Cardiac septum (tissue), 1 donor: ENCODE measurements at places on chromosomes 3 and 15. TPM values are rescaled to one million over a fixed set of nuclear protein-coding genes. Genes with fewer than 3 reads are reported as not detected.

DNA sequence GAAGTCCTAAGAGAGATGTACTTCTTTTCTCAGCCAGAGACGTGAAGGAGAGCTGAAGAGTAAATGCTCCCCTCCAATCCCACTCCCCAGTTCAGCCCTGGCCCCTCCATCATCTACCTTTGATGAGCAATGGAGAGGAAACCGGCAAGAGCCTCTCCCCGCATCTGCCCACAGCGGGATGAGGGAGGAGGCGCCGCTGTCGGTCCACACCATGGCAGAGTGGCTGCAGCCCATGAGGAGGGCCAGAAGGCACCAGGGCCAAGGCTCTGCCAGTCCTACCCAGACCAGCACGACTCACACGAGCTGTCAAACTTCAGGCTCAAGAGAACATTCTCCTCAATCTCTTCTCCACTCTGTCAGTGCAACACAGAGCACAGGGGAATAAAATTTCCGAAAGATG, 129.8 kb downstream of the OSBPL10 start:
- no peak for DNase-seq

GRCh38 chr3:23762214-23762613, 43.5 kb upstream of the UBE2E1 start:
- DNase-seq: no peak

DNA sequence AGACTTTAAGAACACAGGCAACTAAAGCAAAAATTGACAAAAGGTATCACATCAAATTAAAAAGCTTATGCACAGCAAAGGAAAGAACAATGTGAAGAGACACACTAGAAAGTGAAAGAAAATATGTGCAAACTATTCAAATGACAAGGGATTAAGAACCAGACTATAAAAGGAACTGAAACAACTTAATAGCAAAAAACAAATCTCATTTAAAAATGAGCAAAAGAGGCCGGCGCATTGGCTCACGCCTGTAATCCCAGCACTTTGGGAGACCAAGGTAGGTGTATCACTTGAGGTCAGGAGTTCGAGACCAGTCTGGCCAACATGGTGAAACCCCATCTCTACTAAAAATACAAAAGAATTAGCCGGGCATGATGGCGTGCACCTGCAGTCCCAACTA, 14.4 kb downstream of the NGLY1 start:
- no peak for DNase-seq

DNA sequence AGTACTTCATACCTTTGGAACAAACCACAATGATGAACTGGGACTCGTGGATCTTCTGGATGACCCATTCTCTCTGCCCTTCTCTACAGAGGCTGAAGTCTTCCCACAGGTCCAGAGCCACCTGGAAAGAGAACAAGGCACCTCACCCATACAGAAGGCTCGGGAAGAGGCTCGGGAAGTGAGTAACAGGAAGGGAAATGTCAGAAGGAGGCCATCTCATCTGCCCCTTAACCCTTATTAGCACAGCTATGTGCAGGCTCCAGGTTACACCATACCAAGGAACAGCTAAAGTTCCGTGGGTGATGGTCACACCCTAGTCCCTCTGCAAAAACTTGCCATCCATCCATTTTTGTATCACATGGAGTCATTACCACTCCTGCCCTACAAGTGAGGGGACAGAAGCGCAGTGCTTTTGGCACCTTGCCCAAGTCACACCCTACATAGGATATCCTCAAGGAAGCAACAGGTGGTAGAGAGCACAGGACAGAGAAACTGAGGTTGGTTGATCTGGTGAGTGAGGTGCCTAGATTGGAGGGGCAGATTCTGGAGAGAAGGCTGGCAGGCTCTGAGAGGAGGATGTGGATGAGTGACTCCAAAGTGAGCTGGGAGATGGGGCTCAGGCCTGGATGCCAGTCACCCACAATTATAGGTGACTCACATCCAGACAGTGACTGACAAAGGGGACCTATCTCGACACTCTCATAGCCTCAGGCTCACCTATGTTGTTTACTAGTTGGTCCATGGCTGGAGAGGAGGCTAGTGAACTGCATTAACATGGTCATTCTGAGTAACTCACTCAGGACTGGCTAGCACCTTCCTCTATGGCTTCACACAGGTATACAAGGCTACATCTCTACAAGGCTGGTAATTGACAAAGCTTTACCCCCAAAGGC, 38.2 kb downstream of the SPATA12 start:
- no peak for DNase-seq

DNA sequence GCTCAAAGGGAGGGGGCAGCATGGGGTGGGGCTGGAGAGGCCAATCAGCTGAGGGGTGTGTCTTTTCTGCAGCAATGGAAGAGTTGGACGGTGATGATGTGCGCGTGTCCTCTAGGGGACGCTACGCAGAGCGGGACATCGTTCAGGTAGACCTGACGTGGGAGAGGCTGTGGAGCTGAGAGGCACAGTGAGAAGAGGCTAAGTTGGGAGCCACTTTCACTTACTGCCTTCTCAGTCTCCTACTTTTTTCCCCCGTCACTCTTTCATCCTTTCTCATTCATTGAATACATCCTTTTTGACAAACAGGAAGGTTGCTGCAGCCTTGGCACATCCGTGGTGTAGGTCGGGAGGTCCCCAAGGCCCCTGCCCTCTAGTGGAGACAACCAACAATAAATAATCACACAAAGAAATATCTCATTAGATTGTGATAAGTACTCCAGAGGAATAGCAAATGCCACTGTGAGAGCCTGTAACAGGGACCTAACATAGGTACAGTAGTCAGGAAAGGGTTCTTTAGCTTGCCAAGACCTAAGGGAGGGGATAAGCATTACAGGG, 4.4 kb upstream of the BRPF1 start:
- no peak for DNase-seq

GRCh38 chr3:84555629-84556028, 403.2 kb upstream of the CADM2 start:
- DNase-seq: no peak

- DNase-seq: no peak
Measured at GRCh38 chr15:33655488-33655887, 312.8 kb upstream of the CHRM5 start.

- no peak for DNase-seq
Measured at GRCh38 chr3:100928638-100929428, 64.4 kb downstream of the ABI3BP start.

- DNase-seq: no peak
Measured at GRCh38 chr3:119245778-119246177, 5.1 kb upstream of the B4GALT4 start.

DNA sequence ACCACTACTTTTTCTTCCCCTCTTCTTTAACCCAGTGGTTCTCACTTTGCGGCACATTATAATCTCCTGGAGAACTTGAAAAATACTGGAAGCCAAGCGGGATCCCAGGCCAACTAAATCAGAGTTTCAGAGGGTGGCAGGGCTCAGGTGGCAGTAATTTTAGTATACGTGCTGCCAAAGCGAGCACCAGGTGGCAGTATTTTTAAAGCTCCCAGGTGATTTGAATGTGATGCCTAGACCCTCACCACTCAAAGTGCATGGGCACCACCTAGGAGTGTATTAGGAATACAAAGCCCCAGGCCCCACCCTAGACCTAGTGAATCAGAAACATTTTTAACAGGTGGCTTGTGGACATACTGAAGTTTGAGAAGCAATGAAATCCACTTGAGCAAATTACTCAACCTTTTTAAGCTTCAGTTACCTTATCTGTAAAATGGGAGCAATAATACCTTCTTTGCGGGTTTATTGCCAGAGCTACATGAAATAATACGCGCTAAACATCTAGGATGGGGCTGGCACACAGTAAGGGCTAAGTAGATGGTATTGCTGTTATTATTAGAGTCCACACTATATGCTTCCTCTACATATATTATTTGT, 8.3 kb downstream of the B3GALNT1 start:
- no peak for DNase-seq

DNA sequence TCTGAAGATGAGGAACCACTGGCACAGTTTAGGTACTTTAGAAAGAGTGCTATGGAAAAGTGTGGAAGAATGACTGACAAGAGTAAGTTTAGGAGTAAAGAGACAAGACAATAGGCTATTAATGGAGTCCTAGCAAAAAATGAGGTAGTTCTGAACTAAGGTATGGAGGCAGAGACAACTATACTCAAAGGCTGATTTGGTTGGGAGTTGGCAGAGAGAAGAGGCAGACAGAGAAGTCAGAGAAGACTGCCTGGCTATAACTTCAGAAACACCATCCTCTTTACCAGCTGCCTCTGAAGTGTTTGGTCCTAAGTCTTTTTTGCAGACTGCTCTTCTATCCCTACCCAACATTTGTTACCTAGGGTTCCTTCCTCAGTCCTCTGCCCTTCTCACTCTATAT, 19.2 kb downstream of the DYNC1LI1 start:
- DNase-seq: no peak

- no peak for DNase-seq
Measured at GRCh38 chr3:15781637-15782402, 16.0 kb downstream of the ANKRD28 start.

DNA sequence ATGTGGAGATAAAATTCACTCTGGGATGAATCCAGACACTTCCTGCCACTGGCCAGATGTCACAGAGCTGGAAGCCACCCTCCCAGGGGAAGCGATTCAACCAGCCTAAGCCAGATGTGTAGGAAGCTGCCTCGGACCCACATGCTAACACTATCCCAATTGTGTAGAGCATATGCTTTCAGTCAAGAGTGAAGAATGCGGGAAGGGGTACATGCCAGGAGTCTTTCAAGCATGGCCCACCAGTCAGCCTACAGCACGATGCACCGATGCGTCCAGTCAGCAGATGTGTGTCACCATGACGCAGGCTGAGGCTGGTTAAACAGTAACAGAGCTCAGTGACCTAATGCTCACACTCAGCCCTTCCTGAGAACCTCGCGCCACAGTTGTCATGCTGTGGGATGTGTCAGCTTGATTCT, 38.8 kb upstream of the BNC1 start:
- no peak for DNase-seq

- no peak for DNase-seq
Measured at GRCh38 chr3:115651087-115651486, 27.8 kb downstream of the GAP43 start.

GRCh38 chr3:188360364-188360881, 206.5 kb downstream of the LPP start:
- no peak for DNase-seq

- DNase-seq: no peak
Measured at GRCh38 chr3:56881841-56882240, 80.1 kb upstream of the ARHGEF3 start.

- DNase-seq: no peak
Measured at GRCh38 chr3:119011528-119011927, 23.1 kb downstream of the IGSF11 start.

- DNase-seq: peak; percentile 72
Measured at GRCh38 chr3:195758721-195759353, 38.1 kb downstream of the MUC20 start.

The MYO1E gene
- 41.0 TPM for total RNA-seq

The CLN6 gene
- 8.5 TPM for total RNA-seq

The LMAN1L gene
- total RNA-seq: 7.9 TPM

The UMPS gene
- 13.5 TPM for total RNA-seq

The TMEM40 gene
- total RNA-seq: 0.54 TPM

The CFAP20DC gene
- total RNA-seq: 0.08 TPM

The HCN4 gene
- total RNA-seq: 6.2 TPM

The LRRC28 gene
- total RNA-seq: 20.9 TPM
